Activated CD4-positive, alpha-beta T cell treated with anti-CD3 and anti-CD28 coated beads, Interleukin-2, amount 10 ng/mL, durations not matched to agents 7 days and 5 days (primary cell): ENCODE measurements at places on chromosomes 1 and 21.

DNA sequence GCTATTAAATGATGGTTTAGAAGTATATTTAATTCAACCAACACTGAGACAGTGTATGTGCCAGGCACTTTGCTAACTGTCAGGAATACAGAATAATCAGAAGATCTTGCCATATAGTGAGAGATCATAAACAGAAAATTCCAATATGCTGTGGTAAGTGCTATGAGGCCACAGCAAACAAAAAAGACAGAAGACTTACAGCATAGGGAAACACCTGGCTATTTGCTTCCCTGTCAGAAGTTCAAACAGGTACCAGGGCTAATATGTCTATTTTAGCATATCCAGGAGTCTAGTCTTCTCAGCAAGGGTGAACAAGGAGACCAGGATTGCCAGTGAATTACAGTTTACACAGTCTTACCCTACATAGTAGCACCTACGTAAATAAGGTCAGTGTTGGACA is 30.4 kb downstream of the TRIT1 start:
- H3K27me3 ChIP-seq: no peaks in the 10 kb centered on the region
- H3K36me3 ChIP-seq: peaks cover 12% of the 10 kb centered on the region
- DNase-seq: no peak
- no peak overlapping the region for H3K27ac ChIP-seq

- peaks cover 32% of the 10 kb centered on the region for H3K27me3 ChIP-seq
- H3K27ac ChIP-seq: no peak overlapping the region
- H3K36me3 ChIP-seq: no peaks in the 10 kb centered on the region
- peaks cover 14% of the 10 kb centered on the region for H3K4me1 ChIP-seq
- no peak for DNase-seq
These were observed 3.9 kb downstream of the NEGR1 start for GRCh38 chr1:72278461-72278860.

GRCh38 chr21:38979271-38980121 is 173.8 kb downstream of the ETS2 start:
- H3K36me3 ChIP-seq: peaks cover 2% of the 10 kb centered on the region
- DNase-seq: no peak
- H3K27ac ChIP-seq: peak overlapping the region; percentile 61
- no peak overlapping the region for H3K4me3 ChIP-seq
- H3K27me3 ChIP-seq: no peaks in the 10 kb centered on the region
- peaks cover 43% of the 10 kb centered on the region for H3K4me1 ChIP-seq

DNA sequence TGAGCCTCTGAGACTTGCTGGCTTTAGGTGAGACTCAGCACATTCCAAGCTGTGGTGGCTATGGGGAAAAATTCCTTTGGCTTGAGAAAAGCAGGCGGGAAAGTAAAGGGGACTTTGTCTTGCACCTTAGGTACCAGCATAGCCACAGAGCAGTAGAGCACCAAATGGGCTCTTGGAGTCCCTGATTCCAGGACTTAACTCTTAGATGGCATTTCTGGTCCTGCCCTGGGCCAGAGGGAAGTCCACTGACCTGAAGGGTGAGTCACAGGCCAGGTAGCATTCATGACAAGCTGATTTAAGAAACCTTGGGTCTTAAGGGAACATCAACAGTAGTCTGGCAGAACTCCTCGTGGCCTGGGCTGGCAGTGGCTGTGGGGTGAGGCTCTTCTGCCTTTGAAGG is 344.7 kb downstream of the DUSP10 start:
- H3K4me3 ChIP-seq: no peak overlapping the region
- H3K27me3 ChIP-seq: peaks cover 6% of the 10 kb centered on the region
- H3K4me1 ChIP-seq: no peaks in the 10 kb centered on the region
- no peak overlapping the region for H3K27ac ChIP-seq
- DNase-seq: no peak
- no peaks in the 10 kb centered on the region for H3K36me3 ChIP-seq

GRCh38 chr1:213122514-213122929 is 71.5 kb downstream of the RPS6KC1 start:
- H3K4me3 ChIP-seq: no peak overlapping the region
- DNase-seq: peak; percentile 32
- no peak overlapping the region for H3K27ac ChIP-seq
- no peaks in the 10 kb centered on the region for H3K27me3 ChIP-seq
- no peaks in the 10 kb centered on the region for H3K36me3 ChIP-seq
- no peaks in the 10 kb centered on the region for H3K4me1 ChIP-seq

DNA sequence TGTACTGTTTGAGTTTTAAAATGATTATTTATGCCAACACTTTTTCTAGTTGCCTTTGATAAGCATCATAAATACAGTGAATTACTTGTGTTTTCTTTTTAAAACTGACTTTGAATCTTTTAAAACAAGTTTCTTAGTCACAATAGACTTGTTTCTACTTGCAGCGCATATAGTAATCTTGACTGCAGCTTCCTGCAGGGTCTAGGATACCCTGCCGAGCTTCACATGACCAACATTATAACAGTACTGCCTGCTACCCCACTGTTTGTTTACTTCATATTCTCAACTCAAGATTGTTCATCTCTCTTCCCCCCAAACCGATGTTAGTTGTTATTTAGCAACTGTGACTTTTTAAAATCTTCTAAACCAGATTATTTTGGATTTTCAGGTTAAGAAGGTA is 751.3 kb upstream of the NEGR1 start:
- H3K27ac ChIP-seq: no peak overlapping the region
- H3K4me1 ChIP-seq: no peaks in the 10 kb centered on the region
- H3K27me3 ChIP-seq: no peaks in the 10 kb centered on the region
- DNase-seq: no peak
